NCI-H1930 (cell line): ENCODE measurements at places on chromosomes 3 and 15.

DNA sequence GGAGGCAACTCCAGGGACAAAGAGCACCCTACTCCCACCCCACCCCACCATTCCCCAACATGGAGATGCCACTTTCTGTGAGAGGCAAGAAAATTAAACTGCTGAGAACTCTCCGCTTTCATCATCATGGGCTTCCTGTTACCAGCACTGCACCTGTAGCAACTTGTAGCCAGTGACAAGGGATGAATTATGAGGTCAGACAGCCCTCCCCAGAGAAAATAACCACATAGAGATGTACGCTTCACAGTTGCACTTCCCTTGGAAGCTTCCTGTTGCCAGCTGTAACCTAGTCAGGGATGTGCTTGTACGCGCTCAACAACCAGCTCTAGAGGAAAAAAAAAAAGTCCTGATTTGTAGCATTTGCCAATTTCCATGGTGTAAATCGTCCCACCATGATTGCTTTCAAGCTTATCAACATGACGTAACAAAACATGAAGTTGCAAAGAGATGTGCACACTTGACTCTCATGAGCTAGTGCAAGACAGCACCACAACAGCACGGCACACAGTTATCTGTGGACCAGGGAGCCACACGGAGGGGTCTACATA is 145.4 kb downstream of the RAB11A start:
- DNase-seq, result no peak

- DNase-seq, result peak; percentile 41
These were observed 3.9 kb downstream of the GATA2 start for GRCh38 chr3:128488991-128489673.

DNA sequence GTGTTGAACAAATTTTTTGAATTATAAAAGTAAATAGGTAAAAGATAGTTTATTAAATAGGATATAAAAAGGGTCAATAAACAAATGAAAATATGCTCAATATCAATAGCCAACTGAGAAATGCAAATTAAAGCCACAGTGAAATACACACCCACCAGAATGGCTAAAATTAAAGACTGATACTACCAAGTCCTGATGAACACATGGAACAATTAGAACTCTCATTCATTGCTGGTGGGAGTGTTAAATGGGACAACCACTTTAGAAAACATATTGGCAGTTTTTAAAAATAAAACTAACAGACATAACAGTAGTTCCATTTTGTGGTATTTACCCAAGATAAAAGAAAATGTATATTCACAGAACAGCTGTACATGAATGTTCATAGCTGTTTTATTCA is 41.2 kb downstream of the CCDC32 start:
- no peak for DNase-seq

DNA sequence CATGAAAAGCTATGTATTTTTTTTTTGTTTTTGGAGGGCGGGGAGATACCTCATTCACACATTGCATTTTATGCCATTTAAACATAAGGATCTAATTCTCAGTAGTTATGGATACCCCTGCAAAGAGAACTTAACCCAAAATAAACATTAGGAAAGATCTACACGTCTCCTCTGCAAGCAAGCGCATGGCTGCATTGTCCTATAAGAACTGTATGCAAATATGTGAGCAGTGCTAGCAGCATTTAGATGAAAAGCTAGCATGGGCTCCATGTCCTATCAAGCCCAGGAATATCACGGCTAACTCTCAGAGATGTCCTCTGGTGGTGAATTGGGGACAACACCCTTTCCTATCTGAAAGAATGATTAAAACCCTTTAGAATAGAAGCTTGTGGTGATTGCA is 292.8 kb downstream of the MEX3B start:
- DNase-seq, result no peak

GRCh38 chr15:47959617-47960413 is 161.0 kb upstream of the SLC24A5 start:
- no peak for DNase-seq

DNA sequence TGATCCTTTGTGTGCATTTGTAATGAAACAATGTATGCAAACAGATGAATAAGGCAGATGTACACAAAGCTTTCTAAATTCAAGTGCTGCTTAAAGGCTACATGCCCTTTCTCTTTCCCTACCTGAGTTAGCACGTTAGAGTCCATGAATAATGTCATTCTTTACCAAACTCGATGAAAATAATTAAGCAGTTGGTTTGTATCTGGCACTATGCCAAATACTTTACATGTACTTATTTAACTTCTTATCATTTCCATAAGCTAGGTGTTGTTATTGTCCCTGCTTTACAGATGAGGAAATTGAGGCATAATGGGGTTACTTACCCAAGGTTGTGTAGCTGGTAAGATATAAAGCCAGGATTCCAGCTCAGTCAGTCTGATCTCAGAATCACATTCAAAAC is 2.4 kb downstream of the GPR171 start:
- no peak for DNase-seq

DNA sequence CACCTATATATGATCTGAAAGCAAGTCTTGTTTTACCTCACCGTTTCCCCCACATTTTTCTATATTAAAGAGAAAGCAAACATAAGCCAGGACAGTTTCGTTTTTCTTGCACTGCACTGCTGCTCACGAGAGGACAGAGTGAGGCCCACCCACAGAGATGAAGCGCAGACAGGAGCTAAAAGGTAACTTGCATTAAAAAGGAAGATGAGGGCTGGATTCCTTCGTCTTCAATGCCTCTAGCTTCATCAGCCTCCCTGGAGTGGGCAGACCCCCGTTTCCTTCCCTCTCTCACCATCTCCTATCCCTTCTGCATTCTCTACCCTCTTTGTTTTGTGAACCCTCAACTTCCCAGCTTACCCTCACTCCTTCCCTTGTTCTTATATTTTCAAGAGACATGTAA is 18.9 kb downstream of the SUMF1 start:
- DNase-seq, result no peak

DNA sequence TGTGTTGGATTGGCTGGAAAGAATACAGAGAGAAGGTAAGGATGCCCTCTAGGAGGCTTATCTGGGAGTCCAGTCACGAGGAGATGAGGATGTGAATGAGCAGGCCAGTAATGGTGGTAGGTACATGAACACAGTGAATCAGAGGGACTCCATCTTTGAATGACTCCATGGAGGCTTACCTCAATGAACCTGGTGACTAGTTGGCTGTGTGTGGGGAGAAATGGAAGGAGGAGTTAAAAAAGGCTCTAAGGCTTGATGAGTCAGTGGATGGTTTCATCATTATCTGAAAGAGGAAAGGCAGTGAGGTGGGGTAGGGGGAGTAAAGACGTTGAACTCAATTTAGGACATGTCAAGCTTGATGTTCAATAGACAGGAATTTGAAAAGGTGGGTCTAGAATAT is 61.1 kb downstream of the KCNAB1 start:
- no peak for DNase-seq

DNA sequence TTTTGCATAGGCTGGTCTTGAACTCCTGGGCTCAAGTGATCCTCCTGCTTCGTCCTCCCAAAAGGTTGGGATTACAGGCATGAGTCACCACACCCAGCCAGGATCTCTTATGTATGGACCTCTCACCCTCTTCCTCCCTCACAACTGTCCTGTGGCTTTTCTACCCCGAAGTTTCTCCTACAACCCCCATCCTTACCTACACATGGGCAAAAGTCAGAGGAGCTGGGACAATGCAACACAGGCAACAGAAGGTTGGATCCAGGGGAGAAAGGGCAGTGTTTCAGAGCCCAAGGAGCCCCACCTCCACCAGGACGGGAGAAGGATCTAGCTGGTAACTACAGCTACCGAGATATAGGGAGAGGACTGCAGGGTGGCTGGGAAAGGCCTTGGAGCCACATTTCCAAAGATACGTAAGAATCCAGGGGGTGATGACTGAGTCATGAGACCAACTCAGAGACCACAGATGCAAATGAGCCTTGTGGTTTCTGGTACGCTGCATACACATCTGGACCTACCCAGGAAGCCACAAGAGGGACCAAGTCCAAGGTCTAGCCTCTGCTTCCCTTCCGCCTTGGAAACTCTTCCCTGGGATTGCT is 13.6 kb downstream of the IGDCC4 start:
- DNase-seq, result no peak

DNA sequence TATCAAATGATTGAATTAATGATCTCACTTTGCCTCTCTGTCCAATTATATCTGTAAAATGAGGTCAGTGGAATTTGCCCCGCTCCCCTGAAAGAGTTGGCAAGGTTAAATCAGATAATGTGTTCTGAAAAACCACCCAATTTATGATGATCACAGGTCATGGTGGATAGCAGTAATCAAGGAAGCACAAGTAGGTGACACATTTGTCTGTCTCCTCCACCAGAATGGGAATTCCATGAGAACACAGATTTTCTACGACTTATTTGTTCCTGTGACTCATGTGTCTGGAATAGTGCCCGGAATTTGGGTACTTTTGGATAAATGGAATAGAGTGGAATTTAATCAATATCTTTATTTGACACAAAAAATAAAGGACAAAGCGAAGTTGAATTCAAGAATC is 220.9 kb upstream of the SUCLG2 start:
- DNase-seq, result no peak

GRCh38 chr3:13839253-13839652 is 40.6 kb downstream of the WNT7A start:
- no peak for DNase-seq

- no peak for DNase-seq
These were observed 18.1 kb upstream of the MUC4 start for GRCh38 chr3:195829897-195830254.

- no peak for DNase-seq
These were observed 47.2 kb upstream of the ZBTB38 start for GRCh38 chr3:141321109-141321497.

DNA sequence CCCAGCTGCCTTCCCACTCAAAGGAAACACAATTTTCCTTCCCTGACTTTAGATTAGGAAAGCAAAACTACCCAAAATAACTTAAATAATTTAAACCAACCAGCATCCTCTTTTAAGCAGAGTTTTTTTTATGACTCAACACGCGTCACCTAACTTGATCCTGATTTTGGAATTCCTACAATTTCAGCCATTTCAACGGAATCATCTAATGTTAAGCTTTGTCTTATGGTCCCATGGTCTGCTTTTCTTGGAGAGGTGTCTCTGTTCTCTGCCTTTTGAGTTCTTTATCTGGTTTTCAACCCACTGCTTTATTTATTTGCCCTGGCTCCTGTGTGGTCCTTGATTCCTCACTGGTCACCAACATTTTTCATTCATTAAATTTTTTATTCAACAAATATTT is 219.2 kb upstream of the ARHGEF26 start:
- no peak for DNase-seq

GRCh38 chr3:18208856-18209255 is 216.3 kb downstream of the SATB1 start:
- no peak for DNase-seq

DNA sequence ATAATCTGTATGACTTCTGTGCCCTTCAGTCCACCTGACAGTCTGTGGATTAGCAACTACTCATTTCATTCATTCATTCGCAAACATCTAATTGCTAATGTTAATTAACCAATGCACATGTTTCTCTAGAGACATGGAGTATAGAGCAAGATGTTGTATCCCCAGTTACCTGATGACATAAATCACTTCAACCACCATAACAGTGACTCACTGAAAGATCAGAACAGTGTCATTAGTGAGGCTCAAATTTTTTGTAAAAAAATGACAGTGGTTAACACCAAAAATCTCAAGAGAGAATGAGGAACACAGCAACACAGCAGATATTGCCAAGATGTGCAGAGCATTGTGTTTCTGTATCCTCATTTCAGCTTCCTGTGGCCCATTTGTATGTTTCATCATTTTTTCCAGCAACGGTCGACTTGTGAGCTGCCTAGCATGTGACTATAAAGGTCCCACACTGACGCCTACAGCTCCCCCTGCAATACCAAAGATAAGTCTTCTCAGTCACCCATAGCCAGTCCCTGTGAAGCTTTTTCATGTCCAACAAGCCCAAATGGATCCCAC is 3.7 kb upstream of the PLD1 start:
- DNase-seq, result no peak

GRCh38 chr15:82587805-82588204 is 47.5 kb upstream of the RPS17 start:
- no peak for DNase-seq

GRCh38 chr3:183966361-183966791 is 51.3 kb downstream of the ABCC5 start:
- DNase-seq, result no peak

DNA sequence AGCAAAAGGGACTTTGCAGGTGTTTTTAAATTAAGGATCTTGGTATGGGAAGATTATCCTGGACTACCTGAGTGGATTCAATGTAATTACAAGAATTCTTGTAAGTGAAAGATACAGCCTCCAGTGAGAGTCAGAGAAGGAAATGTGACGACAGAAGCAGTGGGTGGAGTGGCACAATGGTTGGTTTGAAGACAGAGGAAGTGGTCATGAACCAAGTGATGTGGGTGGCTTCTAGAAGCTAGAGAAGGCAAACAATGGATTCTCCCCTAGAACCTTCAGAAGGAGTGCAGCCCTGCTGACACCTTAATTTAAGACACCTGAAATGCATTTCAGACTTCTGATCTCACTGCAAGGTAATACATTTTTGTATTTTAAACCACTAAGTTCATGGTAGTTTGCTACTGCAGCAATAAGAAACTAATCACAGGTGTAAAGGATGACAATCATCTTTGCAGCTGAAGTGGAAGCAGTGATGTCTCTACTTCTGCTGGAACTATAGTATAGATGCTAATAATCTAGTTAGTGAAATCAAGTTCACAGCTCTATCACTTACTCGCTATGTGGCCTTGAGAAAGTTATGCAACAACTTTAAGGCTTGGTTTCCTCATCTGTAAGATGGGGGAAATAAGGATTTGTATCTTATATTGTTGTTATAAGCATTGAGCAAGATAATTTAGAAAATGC is 403.4 kb upstream of the SUCLG2 start:
- no peak for DNase-seq

- no peak for DNase-seq
These were observed 66.1 kb downstream of the ATP10A start for GRCh38 chr15:25797035-25797434.

- DNase-seq, result no peak
These were observed 188.3 kb upstream of the CTDSPL start for GRCh38 chr3:37673401-37673800.

- DNase-seq, result no peak
These were observed 166.0 kb upstream of the LPP start for GRCh38 chr3:187987924-187988323.

DNA sequence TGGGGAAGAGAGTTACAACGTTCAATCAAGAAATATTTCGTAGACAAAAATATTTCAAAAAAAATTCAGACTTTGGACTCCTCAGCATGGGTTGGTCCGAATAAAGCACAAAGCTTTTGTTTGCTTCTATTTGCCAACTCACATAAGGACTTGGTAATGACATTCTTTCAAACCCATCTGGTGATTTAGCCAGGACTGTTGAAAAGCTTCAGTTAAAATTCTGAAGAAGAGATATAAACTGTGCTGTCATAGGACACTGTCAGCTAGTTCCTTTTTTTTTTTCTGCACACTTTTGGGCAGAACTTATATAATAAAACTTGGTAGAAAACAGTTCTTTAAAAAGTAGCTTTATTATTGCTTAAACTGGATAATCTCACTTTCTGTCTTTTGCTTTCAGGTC is 660.8 kb upstream of the SGO1 start:
- no peak for DNase-seq

GRCh38 chr3:13110678-13111116 is 37.5 kb upstream of the IQSEC1 start:
- no peak for DNase-seq
